ENCODE measurements at places on chromosomes 3 and 15. TPM values are rescaled to one million over a fixed set of nuclear protein-coding genes. Genes with fewer than 3 reads are reported as not detected.

The SLC28A2 gene
- not detected for total RNA-seq

The HESX1 gene
- total RNA-seq = not detected

The MLF1 gene
- 6.1 TPM for total RNA-seq

The CLDN16 gene
- 0.43 TPM for total RNA-seq

The AMT gene
- 1.3 TPM for total RNA-seq

The MESP1 gene
- total RNA-seq = under 0.01 TPM

The NFKBIZ gene
- total RNA-seq = 126 TPM

The RASGRP1 gene
- 9.5 TPM for total RNA-seq

The SLC28A1 gene
- total RNA-seq = not detected

The SOX2 gene
- total RNA-seq = not detected

The LRTM1 gene
- not detected for total RNA-seq

The NR2E3 gene
- total RNA-seq = 0.97 TPM

The GHRL gene
- 0.32 TPM for total RNA-seq

The TP63 gene
- total RNA-seq = under 0.01 TPM

The ADAMTS9 gene
- total RNA-seq = 1.9 TPM

The IGSF10 gene
- 0.97 TPM for total RNA-seq

The NR1I2 gene
- total RNA-seq = under 0.01 TPM

The NUP210 gene
- total RNA-seq = under 0.01 TPM

The GPR87 gene
- total RNA-seq = 0.43 TPM

The SLC12A1 gene
- not detected for total RNA-seq

The ST8SIA2 gene
- not detected for total RNA-seq

The ANKRD63 gene
- not detected for total RNA-seq

The HDGFL3 gene
- 23.7 TPM for total RNA-seq

The TNNC1 gene
- 1.3 TPM for total RNA-seq

The FSIP1 gene
- 2.6 TPM for total RNA-seq

The FBLN2 gene
- total RNA-seq = 30.2 TPM

The UROC1 gene
- total RNA-seq = under 0.01 TPM

The CLDN18 gene
- not detected for total RNA-seq

The UBA3 gene
- total RNA-seq = 82.1 TPM

The ZIC4 gene
- not detected for total RNA-seq

The HEXA gene
- 61.5 TPM for total RNA-seq

The DCLK3 gene
- total RNA-seq = under 0.01 TPM

The DNAH12 gene
- total RNA-seq = under 0.01 TPM

The SKOR1 gene
- not detected for total RNA-seq

The NR1D2 gene
- 27.4 TPM for total RNA-seq

The FOXB1 gene
- total RNA-seq = not detected

The ALDH1A3 gene
- total RNA-seq = 42.7 TPM

The KNG1 gene
- not detected for total RNA-seq

The HAPLN3 gene
- total RNA-seq = 8.1 TPM

The DPPA2 gene
- not detected for total RNA-seq

The FMN1 gene
- total RNA-seq = 8.6 TPM

The FGF12 gene
- not detected for total RNA-seq

Data from fibroblast of villous mesenchyme (primary cell).